Midbrain (tissue), 1 donor: ENCODE measurements at places on chromosomes 2 and 18.

DNA sequence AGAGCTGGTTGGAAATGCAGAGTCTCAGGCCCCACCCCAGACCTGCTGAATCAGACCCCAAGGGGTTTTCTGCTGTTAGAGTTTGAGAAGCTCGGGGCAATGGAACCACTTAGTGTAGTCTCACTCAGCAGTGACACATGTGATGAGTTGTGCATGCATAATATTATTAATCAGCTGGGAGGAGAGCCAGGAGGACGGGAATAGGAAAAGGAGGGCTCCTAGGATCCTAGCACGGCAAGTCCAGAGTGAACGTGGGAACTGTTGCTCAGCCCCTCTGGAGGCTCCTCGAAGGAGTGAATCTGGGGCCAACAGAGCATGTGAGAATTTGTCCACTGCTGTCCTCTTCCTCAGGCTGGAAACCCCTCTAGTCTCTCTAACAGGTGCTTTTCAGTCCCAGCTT lies 87.1 kb downstream of the HS1BP3 start:
- DNase-seq = no peak

DNA sequence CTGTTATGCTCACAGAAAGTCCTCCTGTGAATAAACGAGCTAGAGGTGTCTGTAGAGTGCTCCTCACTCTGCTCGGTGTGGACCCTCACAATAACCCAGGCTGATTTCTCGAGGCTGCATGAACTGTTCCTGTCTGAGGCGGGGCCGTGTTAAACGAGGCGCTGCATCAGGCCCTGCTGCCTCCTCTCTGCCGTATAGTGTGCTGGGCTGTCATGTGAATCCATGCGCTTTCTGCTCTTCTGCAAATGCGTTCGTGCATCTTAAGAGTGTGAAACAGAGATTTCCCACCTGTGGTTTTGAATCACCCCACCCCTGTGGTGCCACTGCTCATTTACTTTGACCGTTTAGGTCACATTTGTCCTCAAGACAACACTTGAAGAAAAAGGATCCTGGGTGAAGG lies 26.2 kb downstream of the TRAF3IP1 start:
- DNase-seq = no peak

DNA sequence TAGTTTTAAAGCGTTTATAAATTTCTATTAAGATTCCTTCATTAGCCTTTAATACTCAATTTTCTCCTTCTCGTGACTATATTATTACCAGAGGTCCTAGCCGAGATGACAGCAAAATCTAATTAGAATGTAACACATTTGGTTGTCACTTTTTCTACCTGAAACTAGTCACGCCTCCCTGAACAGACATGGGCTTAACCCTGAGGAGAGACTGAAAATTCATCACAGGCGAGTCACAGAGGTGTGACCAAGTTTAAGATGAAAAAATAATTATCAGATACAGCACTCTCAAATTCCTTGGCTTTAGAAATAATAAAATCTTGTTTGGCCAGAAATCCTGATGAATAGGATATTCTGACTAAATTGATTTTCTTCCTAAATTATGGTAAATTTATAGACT lies 834.4 kb upstream of the SLC39A10 start:
- no peak for DNase-seq

DNA sequence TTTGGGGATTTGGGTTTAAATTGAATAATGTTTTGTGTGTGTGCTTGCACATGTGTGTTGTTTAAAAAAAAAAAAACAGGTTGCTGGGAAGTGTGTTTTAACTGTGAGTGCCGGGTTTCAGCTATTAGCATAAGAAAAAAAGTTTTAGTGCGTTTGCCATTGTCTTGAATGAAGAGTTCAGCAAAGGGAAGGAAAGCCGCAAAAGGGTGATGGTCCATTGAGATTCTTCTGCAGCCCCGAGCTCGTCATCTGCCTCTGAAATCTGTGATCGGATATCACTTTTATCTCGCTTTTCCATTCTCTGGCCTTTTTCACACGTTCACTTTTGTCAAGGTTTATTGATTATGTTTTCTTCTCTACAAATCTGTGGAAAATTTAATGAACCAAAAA lies 4.7 kb downstream of the GLI2 start:
- DNase-seq = no peak

- DNase-seq = no peak
These were observed 6.0 kb downstream of the NCK2 start for GRCh38 chr2:105750735-105751134.

DNA sequence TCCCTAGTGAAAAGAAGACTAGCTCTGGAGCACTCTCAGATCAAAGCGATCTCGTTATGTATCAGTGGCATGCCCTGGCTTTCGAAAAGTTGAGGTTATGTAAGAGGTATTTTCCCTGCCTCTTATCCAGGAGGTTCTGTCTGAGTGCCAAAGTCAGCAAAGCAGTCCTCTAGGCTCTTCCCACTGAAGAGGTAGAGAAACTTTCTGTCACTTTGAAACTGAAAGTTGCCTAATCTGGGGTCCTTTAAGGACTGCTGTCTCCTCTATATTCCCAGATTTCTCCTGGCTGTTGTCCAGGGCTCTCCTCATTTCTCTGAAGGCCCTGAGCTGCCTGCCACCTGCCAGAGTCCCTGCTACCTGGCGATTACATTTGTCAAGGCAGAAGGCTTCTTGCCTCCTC lies 96.3 kb downstream of the B3GNT2 start:
- DNase-seq = no peak
